NCI-H774 (cell line): ENCODE measurements at places on chromosomes 1 and 21.
A peak's percentile ranks its signal among the peaks of the same experiment; 100 is the strongest.

DNA sequence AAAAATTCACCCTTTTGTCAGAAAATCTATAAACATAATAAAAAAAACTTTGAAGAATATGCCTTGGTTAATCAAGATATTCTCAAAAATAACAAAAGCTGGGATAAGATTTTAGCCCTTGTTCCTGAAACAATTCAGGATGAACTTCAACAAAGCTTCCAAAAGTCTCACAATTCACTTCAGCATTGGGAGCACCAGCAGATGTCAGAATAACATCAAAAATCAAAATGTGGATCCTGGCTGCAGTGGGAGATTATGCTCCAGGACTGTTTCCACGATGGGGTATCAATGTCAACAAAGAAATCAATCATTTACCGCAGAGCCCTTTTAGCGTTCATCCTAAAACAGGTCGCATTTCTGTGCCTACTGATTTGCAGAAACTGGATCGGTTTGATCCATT, 35.2 kb downstream of the ZNF670 start:
- DNase-seq: no peak

GRCh38 chr1:61782771-61783170, 40.5 kb downstream of the PATJ start:
- DNase-seq: no peak

GRCh38 chr1:104295511-104295910, 545.8 kb downstream of the AMY1C start:
- DNase-seq: no peak

GRCh38 chr1:36305915-36306209, 306 bp upstream of the SH3D21 start:
- DNase-seq: no peak

DNA sequence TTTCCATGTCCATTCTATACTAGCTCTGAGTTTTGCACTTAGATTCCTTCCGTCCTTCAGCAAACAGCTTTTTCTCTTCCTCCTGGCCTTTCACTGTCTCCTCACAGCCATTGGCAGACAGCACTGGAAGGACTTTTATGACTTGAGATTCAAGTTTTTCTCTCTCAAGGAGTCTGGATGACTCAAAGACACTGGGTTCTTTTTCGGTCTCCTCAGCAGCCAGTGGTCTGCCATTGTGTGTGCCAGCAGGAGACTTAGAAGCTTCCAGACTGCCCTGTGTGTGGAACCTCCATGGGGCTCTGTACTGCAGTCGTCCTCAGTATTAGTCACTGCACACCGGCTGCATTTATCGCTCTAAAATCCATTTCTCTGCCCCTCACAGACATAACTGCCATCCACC, 30.5 kb downstream of the NTNG1 start:
- no peak for DNase-seq

DNA sequence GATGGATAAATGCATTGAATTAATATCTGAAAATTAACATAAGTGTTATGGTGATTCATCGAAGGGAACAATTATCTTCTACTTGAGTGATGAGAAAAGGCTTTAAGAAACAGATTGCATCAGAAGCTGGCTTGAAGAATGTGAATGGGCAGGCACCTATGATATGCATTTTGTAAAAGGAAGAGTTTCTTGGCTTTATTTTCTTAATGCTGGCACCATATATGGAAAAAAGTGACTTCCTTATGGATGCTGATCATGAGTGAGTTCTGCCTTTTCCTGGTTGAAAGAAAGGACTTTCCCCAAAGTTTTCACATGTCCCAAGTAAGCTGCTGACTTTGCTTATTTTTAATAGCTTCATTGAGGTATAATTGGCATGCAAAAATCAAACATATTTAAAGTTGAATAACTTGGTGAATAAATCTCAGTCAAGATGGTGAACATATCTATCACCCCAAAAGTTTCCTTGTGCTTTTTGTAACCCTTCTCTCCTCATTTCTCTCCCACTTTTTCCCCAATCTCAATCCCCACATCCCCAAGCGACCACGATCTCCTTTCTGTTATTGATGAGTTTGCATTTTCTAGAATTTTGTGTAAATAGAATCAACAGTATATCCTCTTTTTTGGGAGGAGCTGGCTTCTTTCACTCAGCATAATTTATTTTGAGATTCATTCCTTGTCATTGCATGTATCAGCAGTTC, 74.2 kb downstream of the SPATA46 start:
- no peak for DNase-seq

- DNase-seq: no peak
Measured at GRCh38 chr1:235006132-235006721, 122.4 kb downstream of the TOMM20 start.

GRCh38 chr1:200983035-200983561, 40.4 kb downstream of the KIF21B start:
- DNase-seq: no peak

GRCh38 chr1:204359474-204360255, at the start of gene PLEKHA6:
PLEKHA6 (minus strand) TSS chr1:204359929; CDS start chr1:204273727, 86,202 bp downstream.
- DNase-seq: no peak

DNA sequence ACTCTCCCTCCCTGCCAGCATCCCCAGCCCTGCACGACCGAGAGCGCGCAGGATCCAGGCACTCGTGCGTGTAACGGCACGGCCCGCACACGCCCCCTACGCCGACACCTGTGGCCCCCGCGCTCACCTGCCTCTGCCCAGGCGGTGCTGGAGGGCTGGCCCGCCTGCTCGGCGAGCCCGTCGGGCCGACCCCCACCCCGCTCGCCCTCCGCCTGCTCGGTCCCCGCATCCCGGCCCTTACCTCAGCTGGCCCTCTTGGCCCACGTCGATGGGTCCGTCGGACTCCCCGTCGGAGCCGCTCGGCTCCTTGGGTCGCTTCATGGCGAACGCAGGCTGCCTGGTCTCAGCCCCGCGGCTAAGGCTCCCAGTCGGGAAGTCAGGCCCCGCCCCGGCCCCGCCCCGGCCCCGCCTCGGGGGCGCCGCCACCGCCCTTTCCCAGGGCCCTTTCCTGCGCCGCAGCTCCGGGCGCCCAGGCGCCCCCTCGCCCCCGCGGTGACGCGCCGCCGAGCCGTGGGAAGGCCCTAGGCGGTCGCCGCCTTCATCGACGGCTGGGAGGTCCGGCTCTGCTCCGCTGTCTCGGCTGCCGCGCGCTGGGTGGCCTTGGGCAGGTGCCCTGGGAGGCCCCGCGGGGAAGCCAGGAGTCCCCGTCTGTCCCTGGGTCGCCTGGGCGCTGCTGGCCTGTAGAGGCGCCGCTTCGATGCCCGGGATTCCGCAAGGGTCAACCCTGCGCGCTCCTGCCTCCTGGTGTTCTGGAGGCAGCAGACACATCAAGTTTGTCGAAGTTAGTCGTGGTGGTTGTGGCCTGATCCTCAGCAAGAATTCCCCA, at the start of gene HEYL:
HEYL (minus strand) TSS at position 339 of the 826 bp plus-strand sequence; CDS start at position 321, 18 bp downstream.
- peak; percentile 87 for DNase-seq

DNA sequence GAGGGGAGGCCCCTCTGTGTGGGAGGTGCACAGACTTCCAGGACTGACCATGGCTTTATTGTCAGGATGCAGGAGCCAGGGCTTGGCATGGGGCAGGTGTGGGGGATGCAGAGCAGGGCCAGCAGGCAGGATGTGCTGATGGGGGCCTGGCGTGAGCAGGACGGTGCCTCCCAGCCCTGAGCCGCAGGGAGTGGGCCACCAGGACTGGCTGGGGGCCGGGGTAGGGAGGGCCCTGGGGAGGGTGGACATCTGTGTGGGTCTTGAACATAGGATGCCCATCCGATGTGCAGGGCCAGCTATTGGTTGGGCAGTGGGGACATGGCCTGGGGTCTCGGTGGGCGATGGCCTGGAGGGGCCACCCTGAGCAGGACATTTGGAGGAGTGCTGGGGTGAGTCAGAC, 15.6 kb downstream of the PRMT2 start:
- no peak for DNase-seq

DNA sequence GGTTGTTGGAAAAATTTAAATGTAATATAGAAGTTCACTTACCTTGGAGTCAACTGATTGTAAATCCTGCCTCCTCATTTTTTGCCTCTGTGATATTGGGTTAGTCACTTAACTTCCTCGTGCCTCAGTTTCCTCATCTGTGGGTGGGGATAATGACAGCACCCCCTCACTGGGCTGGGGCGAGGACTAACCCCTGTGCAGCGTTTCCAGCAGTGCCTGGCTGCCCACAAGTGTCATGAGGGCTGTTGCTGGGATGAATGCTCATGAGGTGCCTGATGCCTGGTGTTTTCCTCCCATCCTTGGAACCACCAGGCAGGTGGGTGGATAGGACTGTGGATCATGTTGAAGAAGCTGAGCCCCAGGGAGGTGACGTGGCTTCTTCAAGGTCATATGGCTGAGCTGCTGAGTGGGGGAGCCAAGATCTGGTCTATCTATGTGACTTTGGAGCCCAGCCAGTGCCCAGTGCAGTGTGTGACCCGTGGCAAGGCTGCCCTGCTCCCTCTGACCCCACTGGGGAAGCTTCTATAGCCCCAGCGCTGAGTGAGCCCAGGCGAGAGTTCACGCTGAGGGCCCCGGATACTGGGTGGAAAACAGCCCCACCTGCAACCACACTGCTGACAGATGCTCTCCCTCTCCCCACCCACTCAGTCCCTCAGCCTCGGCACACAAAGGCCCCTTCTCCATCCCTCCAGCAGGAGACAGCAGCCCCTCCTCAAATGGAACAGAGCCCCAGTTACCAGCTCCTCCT, 446.0 kb downstream of the PTPRU start:
- no peak for DNase-seq

DNA sequence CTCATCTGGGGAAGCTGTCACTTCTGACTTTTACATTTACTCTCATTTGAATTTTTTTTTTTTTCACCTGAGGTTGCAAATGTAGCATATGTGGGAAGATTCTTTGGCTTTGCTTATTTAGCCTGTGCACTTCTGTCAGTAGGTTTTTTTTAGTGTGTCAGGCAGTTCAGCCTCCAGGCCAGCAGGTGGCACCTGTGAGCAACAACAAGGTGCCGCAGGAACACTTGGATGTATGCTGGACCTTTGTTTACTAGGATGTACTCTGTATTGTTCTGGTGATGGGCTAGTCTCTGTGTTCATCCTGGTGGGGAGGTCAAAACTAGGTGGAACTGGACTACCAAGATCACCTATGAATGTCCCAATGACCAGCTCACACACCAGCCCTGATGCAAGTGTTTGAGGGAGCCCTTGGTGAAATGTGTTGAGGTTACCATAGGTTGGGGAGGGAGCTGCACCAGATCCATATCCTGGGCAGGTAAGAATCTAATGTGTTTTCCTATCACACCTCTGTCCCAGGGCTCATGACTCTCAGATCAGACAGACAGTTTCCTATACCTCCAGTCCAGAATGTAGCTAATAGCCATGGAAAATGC, 618.2 kb downstream of the BRINP3 start:
- DNase-seq: no peak

GRCh38 chr1:147434921-147435320, 106.4 kb upstream of the BCL9 start:
- no peak for DNase-seq

DNA sequence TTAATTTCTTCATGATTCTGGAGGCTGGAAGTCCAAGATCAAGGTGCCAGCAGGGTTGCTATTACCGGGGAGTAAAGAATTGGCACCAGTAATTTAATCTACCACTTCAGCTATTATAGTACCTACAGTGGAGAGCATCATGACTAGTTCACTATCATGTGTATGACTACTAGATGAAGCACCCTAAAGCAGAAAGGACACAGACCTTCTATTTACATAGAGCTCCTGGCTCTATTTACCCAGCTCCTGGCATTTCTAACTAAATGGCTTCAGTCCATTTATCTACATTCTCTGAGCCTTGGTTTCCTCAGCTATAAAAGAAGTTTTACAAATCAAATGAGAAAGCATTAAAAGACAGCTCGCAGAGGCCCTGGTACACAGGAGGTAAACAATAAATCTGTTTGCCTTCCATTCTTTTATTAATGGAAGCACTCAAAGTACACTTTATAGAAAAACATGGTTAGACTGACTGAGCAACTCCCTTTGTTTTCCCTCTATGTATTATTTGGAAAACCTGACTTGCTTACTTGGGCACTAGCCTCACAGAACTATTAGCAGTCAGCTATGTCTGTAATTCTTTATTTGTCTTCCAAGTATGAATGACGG, 203.0 kb downstream of the SLC35F3 start:
- DNase-seq: peak; percentile 81

- DNase-seq: no peak
Measured at GRCh38 chr1:39761016-39761415, 10.1 kb downstream of the OXCT2 start.

GRCh38 chr1:26530895-26531598, 1.5 kb downstream of the RPS6KA1 start:
- DNase-seq: peak; percentile 2

DNA sequence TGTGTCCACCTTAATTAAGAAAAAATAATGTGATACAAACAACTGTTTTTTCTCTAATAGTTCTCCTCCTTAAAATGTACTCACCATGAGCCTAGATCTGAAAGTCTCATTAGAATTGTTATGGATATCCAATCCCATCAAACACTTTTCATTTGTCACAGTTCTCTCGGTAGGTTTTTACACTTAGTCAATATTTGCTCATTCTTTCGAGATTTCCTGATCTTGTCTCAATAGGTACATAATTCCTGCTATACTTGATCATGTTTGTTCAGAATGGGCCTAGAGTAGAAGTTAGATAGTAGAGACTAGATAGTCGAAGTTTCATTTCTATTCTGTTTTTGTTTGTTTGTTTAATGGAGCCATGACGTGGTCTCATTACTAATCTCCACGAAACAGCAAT, 2005.7 kb downstream of the NCAM2 start:
- DNase-seq: no peak

DNA sequence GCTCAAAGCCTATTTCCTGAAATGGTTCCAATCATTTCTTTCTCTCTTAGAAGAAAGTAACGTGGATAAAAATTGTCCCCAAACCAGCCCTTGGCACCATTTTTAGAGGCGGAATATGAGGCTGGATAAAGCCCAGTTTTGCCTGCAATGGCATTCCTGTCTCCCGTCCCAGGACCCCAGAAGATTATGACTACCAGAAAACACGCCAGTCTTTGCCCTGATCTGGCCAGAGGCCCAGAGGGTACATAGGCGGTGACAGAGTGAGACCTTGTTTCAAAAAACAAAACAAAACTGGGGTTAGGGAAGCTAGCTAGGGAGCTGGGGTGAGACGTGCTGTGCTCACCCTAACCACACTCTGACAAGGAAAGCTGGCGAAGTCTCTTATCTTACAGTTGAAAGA, at the start of gene AADACL4:
AADACL4 (plus strand) TSS at position 301 of the 400 bp plus-strand sequence. CDS start 462 bp downstream, outside the sequence.
- no peak for DNase-seq

- no peak for DNase-seq
Measured at GRCh38 chr1:87045761-87046304, 131.4 kb downstream of the HS2ST1 start.

DNA sequence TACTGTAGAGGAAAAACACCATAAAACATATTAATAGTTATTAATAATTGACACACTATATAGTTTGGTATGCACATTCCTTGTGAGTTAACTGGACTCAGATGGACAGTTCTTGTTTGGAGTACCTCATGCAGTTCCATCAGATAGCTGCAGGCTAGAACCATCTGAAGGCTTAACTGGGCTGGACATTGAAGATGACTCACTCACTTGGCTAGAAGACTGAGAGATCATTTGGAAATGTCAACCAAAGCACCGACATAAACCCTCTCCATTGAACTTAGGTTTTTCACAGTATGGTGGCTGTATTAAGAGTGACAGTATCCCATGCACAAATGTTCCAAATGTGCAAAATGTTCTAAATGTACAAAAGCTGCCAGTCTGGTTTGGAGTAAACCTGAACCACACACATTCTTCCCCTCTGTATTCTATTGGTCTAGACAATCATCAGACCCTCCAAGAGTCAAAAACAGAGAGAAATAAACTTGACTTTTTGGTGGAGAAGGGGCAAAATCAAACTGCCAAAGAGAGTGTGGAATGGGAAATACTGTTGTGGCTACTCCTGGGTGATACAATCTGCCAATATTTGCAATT, 708.4 kb downstream of the KCNT2 start:
- DNase-seq: no peak

GRCh38 chr1:109628540-109629321, 9.1 kb downstream of the AMPD2 start:
- no peak for DNase-seq
